ENCODE measurements at places on chromosomes 3 and 15.

- no peak for DNase-seq
Measured at GRCh38 chr3:9088441-9089353, 125.4 kb upstream of the RAD18 start.

GRCh38 chr15:41944313-41944940 is 27.9 kb downstream of the EHD4 start:
- DNase-seq = no peak

DNA sequence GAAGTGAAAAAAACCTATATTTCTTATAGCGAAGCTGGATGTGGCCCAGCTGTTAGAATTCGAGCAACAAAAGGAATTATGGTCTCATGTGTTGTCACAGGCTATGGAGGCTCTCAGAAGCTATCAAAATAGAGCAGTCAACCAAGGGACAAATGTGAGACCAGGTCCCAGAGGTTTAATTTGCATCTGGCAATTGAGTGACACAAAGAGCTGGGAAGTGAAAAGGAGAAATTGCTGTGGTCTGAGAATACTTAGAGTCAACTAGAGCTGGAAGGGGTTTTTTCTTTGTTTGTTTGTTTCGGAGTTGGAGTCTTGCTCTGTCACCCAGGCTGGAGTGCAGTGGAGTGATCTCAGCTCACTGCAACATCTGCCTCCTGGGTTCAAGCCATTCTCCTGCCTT is 61.3 kb upstream of the SMAD3 start:
- DNase-seq = no peak

- no peak for DNase-seq
Measured at GRCh38 chr3:97495896-97496295, 268.7 kb upstream of the ARL6 start.

GRCh38 chr15:63943829-63944680 is 102.2 kb downstream of the DAPK2 start:
- DNase-seq = no peak

All from CD4-positive, alpha-beta T cell (primary cell).